ENCODE measurements at places on chromosomes 12 and 14.

GRCh38 chr14:50225974-50226297 is 5.4 kb downstream of the SOS2 start:
- no peak for DNase-seq

- peak; percentile 3 for DNase-seq
These were observed 1493.1 kb upstream of the FLRT2 start for GRCh38 chr14:84036840-84037239.

GRCh38 chr12:107468182-107468581 is 217.4 kb upstream of the PWP1 start:
- peak; percentile 14 for DNase-seq

- no peak for DNase-seq
These were observed 9.8 kb upstream of the MCRS1 start for GRCh38 chr12:49577589-49578315.

- DNase-seq = no peak
These were observed 18.9 kb upstream of the RASSF8 start for GRCh38 chr12:25939606-25940005.

DNA sequence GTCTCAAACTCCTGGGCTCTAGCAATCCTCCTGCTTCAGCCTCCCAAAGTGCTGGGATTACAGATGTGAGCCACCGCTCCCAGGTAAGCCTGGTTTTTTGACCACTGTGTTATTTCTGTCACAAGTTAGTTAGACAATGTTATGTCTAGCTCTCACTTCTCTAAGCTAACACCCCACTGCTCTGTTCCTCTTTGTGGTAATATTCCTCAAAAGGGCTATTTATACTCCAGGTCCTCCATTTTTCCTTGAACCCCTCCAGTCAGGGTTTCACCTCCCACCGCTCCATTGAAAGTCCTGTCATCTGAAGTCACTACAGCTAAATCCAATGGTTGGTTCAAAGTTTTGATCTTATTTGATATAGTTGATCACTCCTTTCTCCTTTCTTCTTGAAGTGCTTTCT is 5.1 kb downstream of the IRAK3 start:
- DNase-seq = no peak

GRCh38 chr12:122406701-122407164 is 15.7 kb downstream of the CLIP1 start:
- DNase-seq = no peak

- peak; percentile 16 for DNase-seq
These were observed 93.9 kb downstream of the KSR2 start for GRCh38 chr12:117874842-117875434.
